CD8-positive, alpha-beta memory T cell (primary cell): ENCODE measurements at places on chromosomes 1 and 21. TPM values are rescaled to one million over a fixed set of nuclear protein-coding genes. Genes with fewer than 3 reads are reported as not detected.
A peak's percentile ranks its signal among the peaks of the same experiment; 100 is the strongest.

DBT gene
- 13.9 TPM for total RNA-seq

PKN2 gene
- total RNA-seq = 14.8 TPM

EXO1 gene
- 65.8 TPM for total RNA-seq

NOTCH2 gene
- 53.9 TPM for total RNA-seq

PHLDA3 gene
- 22.7 TPM for total RNA-seq

GSTM1 gene
- not detected for total RNA-seq

PEX11B gene
- 43.1 TPM for total RNA-seq

OR6K3 gene
- not detected for total RNA-seq

PGLYRP4 gene
- not detected for total RNA-seq

CAMK2N1 gene
- total RNA-seq = 2.8 TPM

SLC44A3 gene
- total RNA-seq = 0.31 TPM

ZNF683 gene
- 2.7 TPM for total RNA-seq

CD1D gene
- total RNA-seq = not detected

CZIB gene
- 58.0 TPM for total RNA-seq

TRIM46 gene
- total RNA-seq = 6.4 TPM

GRCh38 chr21:38291874-38292273 is 35.1 kb downstream of the KCNJ15 start:
- H3K27me3 ChIP-seq = no peaks in the 10 kb centered on the region
- H3K36me3 ChIP-seq = no peaks in the 10 kb centered on the region
- H3K27ac ChIP-seq = no peak overlapping the region
- H3K4me1 ChIP-seq = peaks cover 32% of the 10 kb centered on the region
- no peak overlapping the region for H3K4me3 ChIP-seq

DNA sequence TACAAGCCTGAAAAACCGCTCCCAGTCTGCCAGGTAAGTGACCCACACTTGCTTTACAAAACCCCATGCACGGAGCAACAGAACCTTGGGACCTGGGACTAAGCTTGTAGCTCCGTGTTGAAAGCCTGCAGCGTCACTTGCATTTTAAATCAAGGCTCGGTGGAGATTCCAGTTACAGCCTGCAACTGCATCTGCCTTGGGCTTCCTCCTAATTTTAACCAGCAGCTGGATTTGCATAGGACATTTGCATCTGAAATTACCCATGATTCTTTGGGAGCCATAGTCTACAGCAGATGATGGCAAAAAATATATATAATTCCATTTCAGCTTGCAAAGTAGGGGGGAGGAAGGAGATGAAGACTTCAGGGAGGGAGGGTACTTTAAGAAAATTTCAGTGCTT is 62.4 kb upstream of the IGSF21 start:
- no peaks in the 10 kb centered on the region for H3K36me3 ChIP-seq
- H3K4me1 ChIP-seq = no peaks in the 10 kb centered on the region
- no peak overlapping the region for H3K4me3 ChIP-seq
- H3K27ac ChIP-seq = no peak overlapping the region
- DNase-seq = no peak

DNA sequence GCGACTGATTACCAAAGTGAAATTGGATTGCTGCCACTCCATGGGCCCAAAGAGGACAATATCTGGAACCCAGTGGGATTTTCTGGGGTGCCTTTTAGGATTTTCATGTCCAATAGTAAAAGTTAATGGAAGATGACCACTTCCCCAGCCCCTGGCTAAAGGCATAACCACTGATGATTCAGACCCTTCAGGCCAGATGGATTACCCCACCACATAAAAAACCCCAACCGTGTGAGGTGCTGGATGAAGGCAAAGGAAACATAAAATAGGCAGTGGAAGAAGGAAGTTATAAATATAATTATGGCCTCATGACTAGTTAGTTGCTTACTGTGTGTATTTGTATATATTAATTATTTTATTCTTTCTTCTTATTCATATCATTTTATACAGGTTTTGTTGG is 40.2 kb upstream of the IL10 start:
- no peak overlapping the region for H3K27ac ChIP-seq
- H3K4me1 ChIP-seq = peaks cover 24% of the 10 kb centered on the region
- DNase-seq = no peak
- no peak overlapping the region for H3K4me3 ChIP-seq
- no peaks in the 10 kb centered on the region for H3K27me3 ChIP-seq

DNA sequence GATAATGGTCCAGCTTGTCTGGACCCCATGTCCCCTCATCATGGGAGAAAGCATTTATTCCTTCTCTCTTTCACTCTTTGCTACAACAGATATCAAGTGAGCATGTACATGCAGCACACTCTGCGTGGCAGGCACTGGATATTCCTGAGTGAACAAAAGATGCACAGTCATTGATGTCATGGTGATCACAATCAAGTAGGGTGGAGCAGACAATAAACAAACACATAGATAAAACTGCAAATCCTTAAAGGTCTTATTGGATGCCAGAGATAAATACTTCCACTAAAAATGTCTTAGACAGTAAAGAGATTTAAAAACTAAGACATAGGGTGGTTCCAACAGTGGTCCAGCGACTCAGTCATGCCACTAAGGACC is 178.0 kb downstream of the ZC3H11B start:
- no peak overlapping the region for H3K4me3 ChIP-seq
- H3K27ac ChIP-seq = no peak overlapping the region
- no peak for DNase-seq
- H3K27me3 ChIP-seq = no peaks in the 10 kb centered on the region
- H3K4me1 ChIP-seq = no peaks in the 10 kb centered on the region

DNA sequence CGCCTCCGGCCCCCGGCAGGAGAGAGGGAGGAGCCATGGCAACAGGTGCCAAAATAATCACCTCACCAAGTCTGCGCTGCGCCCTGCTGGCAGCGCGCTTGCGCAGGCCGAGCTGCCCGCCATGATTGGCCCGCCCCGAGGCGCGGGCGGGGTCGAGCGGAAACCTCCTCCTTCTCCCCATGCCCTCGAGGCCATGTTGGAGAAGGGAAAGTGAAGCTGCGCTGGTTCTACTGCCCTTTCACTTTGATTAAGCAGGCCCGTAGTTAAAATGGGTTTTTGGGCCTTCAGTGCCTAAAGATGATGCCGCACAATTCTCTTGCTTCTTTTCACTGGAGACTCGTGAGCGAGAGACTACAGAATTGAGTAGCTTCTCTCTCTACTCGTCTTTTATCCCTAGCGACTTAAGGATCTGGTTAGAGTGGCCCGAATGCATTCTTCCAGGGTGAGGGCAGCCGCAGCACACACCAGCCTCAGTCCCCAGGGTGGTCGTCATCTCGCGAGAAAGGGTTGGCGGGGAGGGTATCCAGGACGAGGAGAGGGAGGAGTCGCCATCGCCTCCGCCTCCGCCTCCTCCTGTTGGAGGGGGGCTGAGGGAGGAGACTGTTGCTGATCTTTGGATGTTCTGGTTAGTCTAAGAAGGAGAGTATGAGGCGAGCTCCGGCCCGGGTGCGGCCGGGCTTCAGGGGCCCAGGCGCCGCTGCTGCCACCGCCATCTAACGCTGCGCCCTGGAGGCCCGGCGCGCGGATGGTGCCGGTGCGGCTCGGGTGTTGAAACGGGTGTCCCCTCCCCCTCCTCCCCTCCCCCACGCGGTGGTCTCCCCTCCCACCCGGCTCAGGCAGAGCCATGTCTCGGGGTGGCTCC is at the start of gene DCAF6:
TSS of gene DCAF6 (plus strand) at position 616 of the 862 bp plus-strand sequence. CDS start at position 845, 229 bp downstream.
- H3K36me3 ChIP-seq = no peaks in the 10 kb centered on the region
- H3K27me3 ChIP-seq = no peaks in the 10 kb centered on the region
- peak; percentile 95 for DNase-seq
- peak within 1 kb of the TSS; percentile 96 for H3K27ac ChIP-seq
- peaks cover 33% of the 10 kb centered on the region for H3K4me1 ChIP-seq

- no peak overlapping the region for H3K27ac ChIP-seq
- no peak overlapping the region for H3K4me3 ChIP-seq
- H3K4me1 ChIP-seq = peaks cover 23% of the 10 kb centered on the region
- no peak for DNase-seq
- no peaks in the 10 kb centered on the region for H3K36me3 ChIP-seq
- peaks cover 4% of the 10 kb centered on the region for H3K27me3 ChIP-seq
Measured at GRCh38 chr1:45787905-45788304, 15.5 kb upstream of the MAST2 start.

- no peak for DNase-seq
- H3K4me3 ChIP-seq = peak overlapping the region; percentile 83
- H3K27ac ChIP-seq = peak overlapping the region; percentile 72
- H3K36me3 ChIP-seq = no peaks in the 10 kb centered on the region
- no peaks in the 10 kb centered on the region for H3K27me3 ChIP-seq
Measured at GRCh38 chr1:89822109-89822962, 1.5 kb downstream of the LRRC8D start.

GRCh38 chr1:183760661-183761060 is 44.3 kb upstream of the RGL1 start:
- no peak overlapping the region for H3K27ac ChIP-seq
- no peaks in the 10 kb centered on the region for H3K4me1 ChIP-seq
- H3K27me3 ChIP-seq = no peaks in the 10 kb centered on the region
- DNase-seq = no peak
- no peaks in the 10 kb centered on the region for H3K36me3 ChIP-seq
- H3K4me3 ChIP-seq = no peak overlapping the region

DNA sequence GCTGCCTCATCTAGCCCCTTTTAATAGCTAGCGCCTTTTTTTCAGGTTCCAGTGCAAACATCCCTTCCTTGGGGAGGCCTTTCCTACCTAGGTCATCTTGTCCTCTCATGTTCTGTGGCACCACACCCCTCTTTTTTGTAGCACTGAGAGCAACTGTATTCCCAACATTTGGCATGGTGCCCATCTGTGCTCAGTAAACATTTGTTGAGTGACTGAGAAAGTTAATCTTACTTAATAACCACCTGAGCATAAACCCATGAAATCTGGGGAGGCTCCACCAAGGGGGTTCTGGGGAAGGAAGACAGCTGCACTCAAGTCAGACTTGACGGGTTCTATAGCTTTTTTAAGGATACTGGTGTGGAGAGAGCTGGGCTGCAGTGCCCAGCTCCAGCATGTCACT is 90.0 kb downstream of the NOS1AP start:
- no peaks in the 10 kb centered on the region for H3K27me3 ChIP-seq
- H3K36me3 ChIP-seq = no peaks in the 10 kb centered on the region
- H3K4me3 ChIP-seq = no peak overlapping the region
- no peak overlapping the region for H3K27ac ChIP-seq
- no peak for DNase-seq

DNA sequence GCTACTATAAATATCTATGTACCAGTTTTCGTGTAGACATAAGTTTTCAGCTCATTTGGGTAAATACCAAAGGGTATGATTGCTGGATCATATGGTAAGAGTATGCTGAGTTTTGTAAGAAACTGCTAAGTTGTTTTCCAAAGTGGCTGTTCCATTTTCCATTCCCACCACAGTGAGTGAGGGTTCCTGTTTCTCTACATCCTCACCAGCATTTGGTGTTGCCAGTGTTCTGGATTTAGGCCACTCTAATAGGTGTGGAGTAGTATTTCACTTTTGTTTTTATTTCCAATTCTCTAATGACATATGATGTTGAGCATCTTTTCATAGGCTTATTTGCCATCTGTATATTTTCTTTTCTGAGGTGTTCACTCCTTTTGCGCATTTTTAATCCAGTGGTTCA is 112.2 kb downstream of the GALNT2 start:
- H3K36me3 ChIP-seq = no peaks in the 10 kb centered on the region
- DNase-seq = no peak
- no peak overlapping the region for H3K4me3 ChIP-seq
- H3K27me3 ChIP-seq = no peaks in the 10 kb centered on the region

- no peak overlapping the region for H3K4me3 ChIP-seq
- no peak overlapping the region for H3K27ac ChIP-seq
- no peaks in the 10 kb centered on the region for H3K36me3 ChIP-seq
- DNase-seq = no peak
- no peaks in the 10 kb centered on the region for H3K4me1 ChIP-seq
Measured at GRCh38 chr1:223629126-223629457, 36.4 kb downstream of the CAPN8 start.

DNA sequence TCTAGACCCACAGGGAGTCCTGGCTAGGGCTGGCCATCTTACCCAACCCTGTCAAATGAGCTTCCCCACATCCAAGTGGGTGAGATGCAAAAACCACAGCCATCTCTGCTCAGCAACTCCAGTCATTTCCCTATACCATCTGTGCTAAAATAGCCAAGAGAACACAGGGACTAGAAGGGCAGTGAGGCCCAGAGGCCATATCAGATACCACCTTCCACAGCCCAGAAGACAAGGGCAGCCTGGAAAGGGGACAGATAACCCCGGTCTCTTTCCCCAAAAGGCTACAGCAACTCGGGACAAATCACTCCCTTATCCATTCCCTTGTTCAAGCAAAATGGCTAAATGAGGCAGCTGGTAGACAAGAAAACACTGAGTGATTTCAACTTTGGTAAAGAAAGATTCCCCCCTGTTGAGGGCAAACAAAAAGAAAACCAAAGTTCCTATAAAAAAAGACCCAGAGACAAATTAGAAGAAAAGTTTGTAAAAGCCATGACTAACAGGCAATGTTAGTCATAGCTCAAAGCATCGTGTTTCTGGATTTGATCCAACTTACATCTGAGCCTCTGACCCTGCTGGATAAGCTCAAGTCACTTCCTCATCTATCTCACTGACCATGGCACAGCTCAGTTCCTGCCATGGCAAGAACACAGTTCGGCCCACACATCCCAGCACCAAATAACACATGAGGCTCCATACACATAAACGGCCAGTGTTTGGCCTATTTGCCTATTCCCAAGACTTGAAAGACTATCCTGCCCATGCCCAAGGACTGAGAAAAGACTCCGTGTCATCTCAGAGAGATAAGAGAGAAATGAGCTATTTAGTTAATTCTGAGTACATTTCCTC is 3.1 kb downstream of the LAMB3 start:
- H3K27ac ChIP-seq = peak overlapping the region; percentile 6
- no peaks in the 10 kb centered on the region for H3K27me3 ChIP-seq
- DNase-seq = no peak
- H3K4me1 ChIP-seq = peaks cover 4% of the 10 kb centered on the region
- H3K4me3 ChIP-seq = no peak overlapping the region
- H3K36me3 ChIP-seq = no peaks in the 10 kb centered on the region

- H3K4me1 ChIP-seq = no peaks in the 10 kb centered on the region
- H3K4me3 ChIP-seq = no peak overlapping the region
- no peaks in the 10 kb centered on the region for H3K36me3 ChIP-seq
- H3K27me3 ChIP-seq = peaks cover under 1% of the 10 kb centered on the region
Measured at GRCh38 chr1:107147843-107148242, 7.0 kb downstream of the NTNG1 start.

GRCh38 chr1:174060090-174060489 is 37.9 kb upstream of the RC3H1 start:
- H3K27ac ChIP-seq = no peak overlapping the region
- no peak overlapping the region for H3K4me3 ChIP-seq
- no peaks in the 10 kb centered on the region for H3K36me3 ChIP-seq
- no peaks in the 10 kb centered on the region for H3K27me3 ChIP-seq
- H3K4me1 ChIP-seq = no peaks in the 10 kb centered on the region

GRCh38 chr1:48036710-48037355 is 39.6 kb upstream of the TRABD2B start:
- no peak for DNase-seq
- H3K27ac ChIP-seq = no peak overlapping the region
- H3K36me3 ChIP-seq = no peaks in the 10 kb centered on the region

DNA sequence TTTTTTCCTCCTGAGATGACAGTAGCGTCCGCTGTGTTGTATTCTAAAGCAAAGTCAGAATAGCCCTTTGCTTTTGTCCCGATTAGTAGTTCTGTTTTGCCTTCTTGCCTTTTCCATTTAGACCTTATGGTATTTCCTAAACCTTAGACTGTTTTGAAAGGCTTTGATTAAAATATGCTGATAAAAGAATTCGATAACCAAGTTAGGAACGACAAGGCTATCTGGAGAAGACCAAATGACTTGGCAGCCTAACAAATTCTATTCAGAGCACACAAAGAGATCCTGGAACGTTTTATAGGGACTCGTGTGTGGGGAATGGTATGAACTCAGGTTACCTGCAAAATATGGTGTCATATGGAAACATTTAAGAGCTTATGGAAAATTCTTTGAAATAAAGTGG is 42.9 kb downstream of the NFIA start:
- H3K4me3 ChIP-seq = no peak overlapping the region
- H3K27ac ChIP-seq = no peak overlapping the region
- no peaks in the 10 kb centered on the region for H3K27me3 ChIP-seq
- no peaks in the 10 kb centered on the region for H3K36me3 ChIP-seq
- no peaks in the 10 kb centered on the region for H3K4me1 ChIP-seq
- no peak for DNase-seq
